ENCODE measurements at places on chromosomes 6 and 20.

- no peak for DNase-seq
These were observed 24.3 kb upstream of the KIAA0408 start for GRCh38 chr6:127483399-127484055.

- DNase-seq: no peak
These were observed 468.2 kb downstream of the PKHD1 start for GRCh38 chr6:51619042-51619799.

DNA sequence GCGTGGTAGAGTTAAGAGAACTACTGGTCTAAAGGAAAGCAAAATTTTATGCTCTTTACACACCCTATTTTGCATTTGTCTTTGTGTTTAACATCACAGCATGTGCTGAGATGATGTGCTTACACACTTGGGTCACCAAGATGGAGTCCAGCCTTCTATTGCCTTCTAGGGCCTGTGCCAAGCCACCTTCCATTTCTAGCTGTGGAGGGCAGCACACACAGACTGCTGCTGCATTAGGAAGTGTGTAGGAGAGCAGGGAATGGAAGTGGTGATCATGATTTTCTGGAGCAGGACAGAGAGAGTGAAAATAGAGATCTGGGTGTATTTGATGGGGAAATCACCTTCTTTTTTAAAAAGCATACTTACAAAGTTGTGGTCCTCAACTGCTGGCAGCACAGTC, 191.6 kb downstream of the SOX4 start:
- no peak for DNase-seq

DNA sequence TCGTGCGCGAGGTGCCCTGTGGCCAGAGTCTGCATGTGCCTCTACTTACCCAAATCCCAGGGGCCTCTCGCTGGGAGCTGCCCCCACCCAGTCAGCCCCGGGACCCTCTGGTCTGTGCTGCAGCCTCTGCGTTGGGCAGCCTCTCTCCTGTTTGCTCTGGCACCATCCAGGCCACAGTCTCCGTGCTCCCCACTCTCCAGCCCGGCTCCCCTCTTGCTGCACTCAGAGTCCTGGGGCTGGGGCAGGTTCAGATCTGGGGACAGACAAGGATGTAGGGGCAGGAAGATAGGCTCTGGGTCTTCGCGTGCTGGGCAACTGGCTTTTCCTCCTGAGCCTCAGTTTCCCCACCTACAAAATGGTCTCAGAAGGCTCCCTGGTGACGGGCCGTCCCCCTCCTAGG, 70.8 kb upstream of the GATA5 start:
- DNase-seq: no peak

- no peak for DNase-seq
These were observed 88.2 kb downstream of the RREB1 start for GRCh38 chr6:7196019-7196402.

GRCh38 chr6:76682842-76683241, 610.4 kb upstream of the IMPG1 start:
- no peak for DNase-seq

GRCh38 chr20:44955270-44955669, 4.9 kb downstream of the TOMM34 start:
- DNase-seq: no peak

GRCh38 chr6:29414588-29414987, at the start of gene OR12D1:
TSS of gene OR12D1 (plus strand) at chr6:29414928.
- DNase-seq: no peak

DNA sequence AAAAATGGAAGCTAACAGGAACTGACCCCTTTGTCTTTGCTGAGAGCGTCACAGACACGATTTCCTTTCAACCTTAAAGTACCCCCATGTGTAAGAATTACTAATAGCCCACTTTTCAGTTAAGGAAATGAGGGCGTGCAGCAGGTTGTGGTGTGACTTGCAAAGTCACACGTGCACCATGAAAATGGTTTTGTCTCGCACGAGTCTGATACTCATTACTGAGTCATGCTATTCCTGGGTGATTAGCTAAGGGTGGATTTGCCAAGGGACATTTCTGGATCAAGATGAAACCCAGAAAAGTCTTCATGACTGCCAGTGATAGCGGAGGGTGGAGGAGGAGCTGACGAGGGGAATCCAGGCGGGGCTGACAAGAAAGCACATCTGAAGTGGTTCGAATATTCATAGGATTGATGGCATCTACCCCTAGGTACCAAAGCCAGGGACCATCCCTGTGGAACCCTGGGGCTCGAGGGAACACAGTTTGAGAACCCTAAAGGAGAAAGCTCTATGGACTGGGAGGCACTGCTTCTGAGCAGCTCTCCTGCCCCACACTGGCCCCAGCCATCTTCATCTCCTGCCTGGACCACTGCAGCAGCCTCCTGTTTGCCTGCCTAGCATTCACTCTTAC, 12.1 kb upstream of the NFATC2 start:
- DNase-seq: no peak

DNA sequence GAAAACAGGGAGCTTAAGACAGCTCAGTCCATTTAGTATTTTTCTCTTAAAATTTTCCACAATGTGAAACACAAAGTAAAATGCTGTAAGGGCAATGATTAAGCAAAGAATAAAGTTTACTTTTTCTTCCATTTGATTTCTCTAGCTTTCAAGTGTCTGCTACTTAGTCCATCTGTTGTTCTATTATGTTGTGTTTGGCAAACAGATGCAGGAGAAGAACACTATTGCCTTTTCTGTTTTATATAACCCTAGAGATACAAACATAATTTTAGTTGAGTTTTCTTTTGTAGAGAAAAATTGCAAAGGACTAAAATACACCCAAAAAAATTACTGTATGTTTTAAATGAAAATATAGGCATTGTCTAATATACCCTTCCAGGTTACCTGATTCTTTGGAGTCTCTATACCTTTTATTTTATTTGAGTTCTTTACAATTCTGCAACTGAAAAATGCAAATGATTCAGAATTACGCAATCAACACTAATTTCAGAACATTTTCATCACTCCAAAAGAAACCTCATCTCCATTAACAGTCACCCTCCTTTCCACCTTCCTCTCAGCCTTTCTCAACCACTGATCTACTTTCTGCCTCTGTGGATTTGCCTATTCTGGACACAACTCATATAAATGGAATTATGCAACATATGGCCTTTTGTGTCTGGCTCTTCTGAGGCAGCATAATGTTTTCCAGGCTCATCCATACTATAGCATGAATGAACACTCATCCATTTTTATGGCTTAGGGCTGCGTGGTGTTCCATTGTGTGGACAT, 96.9 kb downstream of the MKKS start:
- DNase-seq: no peak
